Stimulated activated CD4-positive, alpha-beta T cell treated with anti-CD3 and anti-CD28 coated beads, Interleukin-4, amount 100 ng/mL, for 48 hours (primary cell): ENCODE measurements at places on chromosomes 7 and 10.

DNA sequence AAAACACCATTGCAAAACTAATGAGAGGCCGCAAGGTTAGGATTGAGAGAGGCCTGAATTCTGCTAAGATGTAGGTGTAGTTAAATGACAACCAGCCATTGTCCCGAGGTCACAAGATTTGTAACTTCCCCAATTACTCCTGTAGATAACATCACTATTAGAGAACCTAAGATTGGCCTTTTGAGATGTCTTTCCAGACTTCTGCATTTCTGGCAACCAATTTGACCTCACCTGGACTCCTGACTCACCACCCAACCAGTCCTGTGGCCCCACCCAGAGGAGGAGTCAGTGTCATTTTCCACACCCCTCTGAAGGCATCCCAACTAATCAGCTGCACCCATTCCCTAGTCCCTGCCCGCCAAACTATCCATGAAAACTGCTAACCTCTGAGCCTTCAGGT, 115.7 kb downstream of the PRKAG2 start:
- DNase-seq = no peak

DNA sequence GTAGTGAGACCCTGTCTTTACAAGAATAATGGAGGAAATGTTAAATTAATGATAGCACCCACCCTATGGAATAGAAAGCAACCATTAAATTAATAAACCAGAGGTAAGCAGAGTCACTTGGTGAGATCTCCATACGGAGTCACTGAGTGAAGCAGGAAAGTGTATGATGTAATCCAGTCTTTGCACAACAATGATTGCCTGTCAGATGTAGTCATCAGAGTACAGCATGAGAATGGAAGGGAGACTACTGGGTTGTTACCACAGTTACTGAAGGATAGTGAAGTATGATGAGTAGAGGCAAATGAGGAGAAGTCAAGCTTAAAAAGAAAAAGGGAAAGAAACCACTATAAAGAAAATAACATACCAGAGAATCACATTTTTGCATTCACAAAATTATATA, 371.9 kb upstream of the SHH start:
- DNase-seq = no peak

GRCh38 chr7:11332186-11332864, 358.7 kb downstream of the PHF14 start:
- no peak for DNase-seq

DNA sequence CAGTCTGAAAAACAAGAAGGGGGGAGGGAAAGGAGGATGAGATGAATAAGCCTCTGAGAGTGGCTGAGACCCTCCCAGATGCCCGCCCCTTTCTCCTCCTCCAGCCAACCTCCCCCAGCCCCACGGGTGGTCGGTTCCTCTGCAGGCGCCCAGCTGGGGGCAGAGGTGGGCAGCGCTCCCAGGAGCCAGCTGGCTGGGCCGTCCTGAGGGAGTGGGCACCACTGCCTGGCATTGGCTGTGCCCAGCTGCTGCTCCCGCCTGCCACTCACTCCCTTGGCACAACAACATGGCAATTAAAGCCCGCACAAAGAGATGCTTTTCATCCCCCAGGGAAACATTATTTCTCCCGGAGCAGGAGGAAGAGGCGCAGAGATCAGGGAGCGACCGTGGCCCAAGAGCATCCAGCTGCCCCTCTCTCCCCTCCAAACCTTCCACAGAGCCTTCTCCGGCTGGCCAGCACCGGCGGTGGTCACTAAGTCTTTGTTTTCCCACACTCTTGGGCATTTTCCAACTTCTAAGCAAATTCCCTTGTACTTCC, 107.2 kb downstream of the SPDYE5 start:
- no peak for DNase-seq

DNA sequence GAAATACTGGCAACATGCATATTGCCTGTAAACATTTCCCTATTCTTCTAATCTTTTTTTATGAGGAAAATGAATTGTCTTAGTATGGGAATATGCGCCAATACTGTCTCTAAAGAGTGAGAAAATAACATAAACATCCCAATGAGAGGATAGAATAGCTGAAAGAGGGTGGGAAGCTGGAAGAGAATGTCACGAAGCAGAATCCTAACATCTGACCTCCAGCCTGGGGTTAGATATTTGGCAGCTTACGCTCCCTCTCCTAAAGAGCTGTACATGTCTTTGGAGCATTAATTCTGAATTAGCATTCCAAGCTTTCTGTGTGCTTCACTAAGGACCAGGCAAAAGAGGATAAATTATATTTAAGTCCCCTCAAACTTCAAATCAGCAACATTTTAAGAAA, 31.6 kb upstream of the SLC16A12 start:
- DNase-seq = no peak

DNA sequence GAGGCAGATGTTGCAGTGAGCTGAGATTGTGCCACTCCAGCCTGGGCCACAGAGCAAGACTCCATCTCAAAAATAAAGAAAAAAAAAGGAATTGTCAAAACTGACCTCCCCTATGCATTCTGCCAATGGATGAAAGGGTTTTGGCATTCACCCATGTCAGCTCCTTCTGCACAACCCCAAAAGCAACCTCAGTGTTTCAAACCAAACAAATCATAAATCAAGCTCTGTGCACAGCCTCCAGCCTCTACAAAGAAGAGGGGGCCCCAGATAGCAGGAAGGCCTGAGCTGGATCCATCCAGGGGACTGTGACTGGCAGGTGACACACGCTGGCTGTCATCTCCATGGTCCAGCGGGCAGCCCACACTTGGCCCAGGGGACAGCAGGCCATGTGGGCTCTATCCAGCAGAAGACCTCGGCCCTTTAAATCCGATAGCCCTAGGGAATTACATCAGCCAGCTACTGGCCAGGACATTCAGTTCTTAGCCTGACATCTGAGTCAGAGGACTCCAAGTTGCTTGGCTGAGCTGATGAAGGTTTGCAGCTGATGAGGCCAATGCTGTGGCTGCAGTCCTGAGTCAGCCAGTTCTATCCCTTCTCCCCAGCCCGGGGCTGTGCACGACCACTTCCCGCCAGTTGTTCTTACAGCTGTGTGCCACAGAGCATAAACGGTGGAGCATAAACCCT, 52.0 kb upstream of the FIGNL1 start:
- DNase-seq = no peak

GRCh38 chr7:22201186-22201880, 155.6 kb downstream of the RAPGEF5 start:
- DNase-seq = no peak

DNA sequence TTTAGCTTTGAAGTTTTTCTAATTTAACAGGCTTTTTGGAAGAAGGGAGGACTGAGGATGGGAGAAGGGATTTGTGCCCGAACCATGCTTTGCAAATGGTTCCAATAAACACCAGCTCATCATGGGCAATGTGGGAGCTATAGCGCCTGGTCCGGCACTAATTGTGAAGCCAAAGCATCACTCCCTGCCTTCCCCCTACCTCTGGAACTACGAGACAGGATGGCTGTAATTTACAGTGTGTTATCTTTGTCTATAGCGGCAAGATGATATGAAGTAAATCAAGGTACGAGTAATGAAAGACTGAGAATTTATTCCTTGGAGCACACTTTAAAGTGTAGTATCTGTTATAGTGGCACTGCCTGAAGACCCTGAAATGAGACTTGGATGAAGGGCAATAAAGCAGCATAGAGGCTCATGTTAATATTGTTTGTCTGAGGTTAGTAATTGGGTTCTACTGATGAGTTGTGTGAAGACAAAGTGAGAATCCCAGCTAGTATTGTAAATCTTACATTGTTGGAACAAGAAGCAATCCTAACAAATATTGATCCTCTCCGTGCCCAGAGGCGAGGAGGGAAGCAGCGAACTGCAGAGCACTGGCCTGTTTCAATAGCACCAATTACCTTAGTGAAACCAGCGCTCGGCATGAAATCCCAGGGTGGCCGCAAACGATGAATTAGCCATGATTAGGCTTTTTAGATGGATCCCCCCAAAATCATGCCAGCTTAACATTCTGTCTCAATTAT, 507.1 kb downstream of the LRMDA start:
- DNase-seq = no peak

DNA sequence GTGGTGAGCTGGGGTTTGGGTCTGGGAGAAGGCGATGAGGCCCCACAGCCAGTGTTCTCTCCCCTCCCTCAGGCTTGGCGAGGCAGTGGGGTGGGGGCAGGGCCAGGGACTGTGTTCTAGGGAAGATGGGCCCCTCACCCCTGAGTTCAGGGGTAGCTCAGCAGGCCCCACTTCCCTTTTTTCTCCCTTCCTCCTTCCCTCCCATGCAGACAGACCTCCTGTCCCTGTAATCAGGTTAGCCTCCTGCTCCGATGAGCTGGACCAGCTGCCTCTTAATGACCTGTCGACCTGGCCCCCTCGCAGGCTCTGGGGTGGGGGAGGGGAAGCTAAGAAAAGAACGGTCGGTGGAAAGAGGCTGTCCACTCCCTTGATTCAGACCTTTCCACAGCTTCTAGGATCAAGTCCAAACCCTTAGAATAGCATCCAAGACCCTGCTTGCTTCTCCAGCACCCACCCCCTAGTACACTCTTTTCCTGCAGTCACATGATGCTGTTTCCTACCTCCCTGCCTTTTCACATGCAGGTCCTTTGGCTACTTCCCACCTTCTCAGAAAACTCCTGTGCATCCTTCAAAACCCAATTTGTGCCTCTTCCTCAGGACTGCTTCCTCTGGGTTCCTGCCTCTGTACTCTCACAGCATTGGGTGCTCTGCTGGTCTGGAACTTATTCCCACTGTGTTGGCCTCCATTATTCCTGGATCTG, 64.1 kb downstream of the ZMIZ1 start:
- DNase-seq = no peak

DNA sequence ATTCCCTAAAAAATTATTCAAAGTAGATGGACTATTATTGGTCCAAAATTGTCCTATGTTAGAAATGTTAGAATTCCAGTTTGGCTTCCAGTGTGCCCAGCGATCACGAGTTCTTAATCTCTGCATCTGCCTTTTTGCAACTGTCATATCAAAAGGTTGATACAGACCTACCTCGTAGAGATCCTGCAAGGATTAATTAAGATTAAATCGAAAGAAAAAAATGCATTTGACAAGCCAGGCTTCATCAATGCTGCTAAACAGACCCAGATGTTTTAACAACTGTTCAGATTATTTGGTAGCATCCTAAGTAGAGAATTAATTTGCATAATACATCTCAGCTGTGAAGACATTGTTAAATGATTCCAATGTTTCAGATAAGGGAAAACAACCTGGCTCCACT, 336.5 kb downstream of the CRPPA start:
- DNase-seq = no peak

DNA sequence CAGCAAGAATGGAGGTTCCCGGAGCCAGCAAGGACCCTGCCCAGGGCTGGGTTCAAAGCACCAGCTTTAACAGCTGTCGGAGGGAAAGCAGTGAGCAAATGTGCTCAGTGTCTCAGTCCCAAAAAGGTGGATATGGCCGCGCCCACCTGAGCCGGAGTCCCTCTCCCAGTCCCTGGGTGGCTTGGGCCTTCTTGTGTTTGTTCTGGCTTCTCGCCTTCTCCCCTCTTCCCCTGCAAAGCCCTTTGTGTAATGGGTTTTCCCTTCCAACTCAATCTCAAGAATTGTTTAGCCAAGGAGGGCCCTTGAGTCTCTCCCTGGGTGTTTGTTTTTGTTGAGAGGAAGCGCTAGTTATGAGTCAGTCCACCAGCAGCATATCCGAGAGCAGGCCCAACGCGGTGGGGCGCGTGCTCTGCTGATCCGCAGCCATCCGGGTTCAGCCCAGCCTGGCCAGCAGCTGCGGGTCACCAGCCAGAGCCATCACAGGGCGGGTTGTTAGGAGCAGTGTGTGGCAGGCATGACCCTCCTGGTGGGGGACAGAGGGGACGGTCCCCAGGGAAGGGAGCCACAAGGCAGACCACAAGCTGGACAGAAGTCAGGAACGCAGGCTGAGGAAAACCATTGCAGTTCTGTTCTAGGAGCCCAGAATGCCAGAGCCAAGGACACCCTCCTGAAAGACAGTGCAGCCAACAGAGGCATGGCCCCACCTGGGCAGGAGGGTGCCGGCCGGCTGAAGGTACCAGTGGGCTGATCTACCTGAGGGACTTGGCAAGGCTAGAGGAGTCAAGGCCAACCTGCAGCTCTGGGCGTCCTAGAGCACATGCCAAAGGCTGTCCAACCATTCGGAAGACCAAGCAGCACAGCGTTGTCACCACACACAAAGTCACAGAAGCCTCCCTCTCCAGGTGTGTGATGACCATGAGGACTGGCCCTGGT, 21.3 kb downstream of the CALML3 start:
- DNase-seq = no peak

GRCh38 chr7:79090543-79090942, 362.9 kb downstream of the MAGI2 start:
- no peak for DNase-seq

GRCh38 chr10:94851263-94851662, 87.2 kb upstream of the CYP2C9 start:
- DNase-seq = no peak

DNA sequence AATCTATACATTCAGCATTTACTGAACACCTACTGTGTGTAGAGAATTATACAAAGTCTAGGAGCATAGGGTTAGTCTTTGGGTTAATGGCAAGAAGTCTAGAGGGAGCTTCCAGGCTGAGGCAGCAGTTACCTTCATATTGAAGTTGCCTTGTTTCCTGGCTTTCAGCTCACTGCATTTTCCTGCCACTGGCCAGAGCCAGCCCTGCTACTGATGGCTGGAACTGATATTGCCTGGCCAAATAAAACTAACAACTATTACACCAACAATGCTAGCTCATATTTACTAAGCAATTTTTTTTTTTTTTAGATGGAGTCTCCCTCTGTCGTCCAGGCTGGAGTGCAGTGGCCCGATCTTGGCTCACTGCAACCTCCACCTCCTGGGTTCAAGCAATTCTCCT, 165.7 kb upstream of the ITGB1 start:
- DNase-seq = no peak

- DNase-seq = no peak
Observed at GRCh38 chr10:64037071-64037661, 516.0 kb downstream of the REEP3 start.

- DNase-seq = no peak
Observed at GRCh38 chr10:119103241-119103902, 541 bp upstream of the DENND10 start.

DNA sequence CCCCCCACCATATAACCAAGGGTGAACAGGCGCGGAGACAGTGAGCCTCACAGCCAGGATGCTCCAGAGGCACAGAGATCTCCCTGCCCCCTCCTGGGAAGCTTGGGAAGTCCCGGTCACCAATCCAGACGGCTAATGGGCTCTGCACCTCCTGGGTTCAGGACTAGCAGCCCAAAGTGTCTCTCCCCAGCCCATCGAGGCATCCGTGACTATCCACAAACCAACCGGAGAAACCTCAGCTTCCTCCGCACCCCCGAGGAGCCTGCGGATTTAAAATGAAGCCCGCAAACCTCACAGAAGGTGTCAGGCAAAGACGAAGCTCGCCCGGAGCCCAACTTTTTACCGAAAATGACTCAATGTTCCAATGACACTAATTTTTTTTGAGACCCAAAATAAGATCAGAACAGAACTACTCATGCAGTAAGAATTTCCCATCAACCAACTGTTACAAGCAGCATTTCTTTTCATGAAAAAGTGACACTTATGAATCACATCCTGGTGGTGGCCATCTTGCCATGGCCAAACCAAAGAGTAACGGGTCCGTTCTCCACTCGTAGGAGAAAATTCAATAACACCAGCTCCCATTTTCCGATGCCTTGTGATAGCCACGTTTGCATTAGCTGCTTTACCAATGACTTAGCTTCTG, 6.0 kb downstream of the PDGFA start:
- no peak for DNase-seq
